BE2C (cell line): ENCODE measurements at places on chromosomes 1 and 21.
A peak's percentile ranks its signal among the peaks of the same experiment; 100 is the strongest.

DNA sequence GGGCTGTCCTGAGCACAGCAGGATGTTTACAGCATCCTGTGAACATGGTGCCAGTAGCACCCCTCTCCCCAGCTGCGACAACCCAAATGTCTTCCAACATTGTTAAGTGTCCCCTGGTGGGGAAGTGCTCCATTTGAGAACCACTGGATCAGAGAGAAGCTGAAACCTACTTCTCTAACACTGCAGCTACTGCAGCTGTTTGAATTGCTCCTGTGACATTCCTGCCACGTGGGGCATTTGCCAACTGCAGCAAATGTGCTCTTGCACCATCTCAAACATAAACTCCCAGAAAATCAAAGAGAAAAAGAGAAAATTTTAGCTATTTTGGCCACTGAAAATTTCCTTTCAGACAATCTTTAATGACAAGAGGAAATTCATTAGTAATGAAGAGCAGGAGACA is 11.0 kb downstream of the SLC2A5 start:
- no peak for DNase-seq

DNA sequence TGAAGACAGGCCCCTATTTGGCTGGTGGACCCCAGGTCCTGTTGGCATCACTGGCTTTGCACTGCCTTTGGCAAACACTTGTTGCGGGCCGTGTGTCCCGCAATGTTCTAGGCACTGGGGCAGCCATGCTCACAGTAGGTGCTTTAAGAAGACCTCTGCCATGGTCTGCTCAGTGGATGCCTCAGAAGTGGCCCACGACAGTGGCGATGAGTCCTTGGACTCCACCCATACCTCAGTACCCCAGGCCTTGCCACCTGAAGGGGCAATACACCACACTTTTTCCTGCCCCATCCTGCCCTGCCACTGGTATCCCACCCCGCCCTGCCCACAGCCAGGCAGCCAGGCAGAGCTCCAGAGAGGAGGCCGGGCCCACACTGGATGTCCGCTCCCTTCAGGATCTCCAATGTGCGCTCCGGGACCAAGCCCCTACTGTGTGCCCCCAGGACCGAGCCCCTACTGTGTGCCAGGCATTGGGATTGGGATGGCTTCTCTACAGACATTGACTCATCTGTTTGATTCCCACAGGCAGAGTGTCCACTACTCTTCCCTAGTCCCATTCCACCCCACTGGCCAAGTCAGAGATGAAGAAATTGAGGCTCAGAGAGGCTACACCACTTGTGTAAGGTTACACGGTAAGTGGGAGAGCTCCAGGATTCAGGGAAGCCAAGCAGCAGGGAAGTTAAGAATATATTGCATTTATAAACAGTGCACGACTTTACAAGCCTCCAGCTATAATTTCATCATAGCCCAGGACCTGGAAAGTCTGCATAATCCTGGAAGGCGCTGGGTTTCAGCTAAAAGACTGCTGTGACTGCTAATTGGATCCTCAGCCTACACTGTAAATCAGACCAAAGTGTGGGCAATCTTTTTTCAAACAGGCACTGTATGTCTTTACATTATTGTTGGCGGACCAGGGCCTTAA is 101.6 kb downstream of the DMRTB1 start:
- DNase-seq: no peak

DNA sequence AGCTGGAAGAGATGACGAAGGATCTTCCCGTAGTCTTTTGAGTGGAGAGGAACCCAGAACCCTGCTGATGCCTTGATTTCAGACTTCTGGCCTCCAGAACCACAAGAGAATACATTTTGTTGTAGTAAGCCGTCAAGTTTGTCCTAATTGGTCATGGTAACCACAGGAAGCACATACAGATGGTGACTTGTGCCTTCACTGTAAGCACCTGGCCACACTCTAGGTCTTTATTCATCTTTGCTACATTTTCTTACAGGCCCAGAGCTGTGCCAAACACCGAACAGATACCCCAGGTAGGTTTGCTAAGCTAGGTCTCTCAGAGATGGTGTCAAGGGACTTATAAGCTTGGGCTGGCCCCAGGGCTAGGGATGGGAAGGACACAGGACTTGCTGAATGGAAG is 4.8 kb downstream of the DHRS3 start:
- no peak for DNase-seq

DNA sequence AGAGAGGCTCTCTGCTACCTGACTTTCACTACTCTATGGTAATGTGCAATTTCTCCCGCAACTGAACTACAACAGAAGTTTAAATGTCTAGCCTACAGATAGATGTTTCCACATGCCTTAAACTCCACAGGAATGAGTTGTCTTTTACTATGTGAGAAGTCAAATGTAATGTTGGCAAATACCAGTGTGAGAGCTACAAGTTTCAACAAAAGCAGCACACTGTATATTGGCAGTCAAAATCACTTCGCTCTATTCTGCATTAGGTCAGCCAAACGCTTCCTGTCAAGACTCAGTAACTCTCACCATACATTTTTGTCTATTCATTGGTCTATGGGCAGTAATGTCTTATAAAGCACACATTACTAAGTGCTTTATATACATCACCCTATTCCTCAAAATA is 41.9 kb downstream of the LUZP1 start:
- no peak for DNase-seq

DNA sequence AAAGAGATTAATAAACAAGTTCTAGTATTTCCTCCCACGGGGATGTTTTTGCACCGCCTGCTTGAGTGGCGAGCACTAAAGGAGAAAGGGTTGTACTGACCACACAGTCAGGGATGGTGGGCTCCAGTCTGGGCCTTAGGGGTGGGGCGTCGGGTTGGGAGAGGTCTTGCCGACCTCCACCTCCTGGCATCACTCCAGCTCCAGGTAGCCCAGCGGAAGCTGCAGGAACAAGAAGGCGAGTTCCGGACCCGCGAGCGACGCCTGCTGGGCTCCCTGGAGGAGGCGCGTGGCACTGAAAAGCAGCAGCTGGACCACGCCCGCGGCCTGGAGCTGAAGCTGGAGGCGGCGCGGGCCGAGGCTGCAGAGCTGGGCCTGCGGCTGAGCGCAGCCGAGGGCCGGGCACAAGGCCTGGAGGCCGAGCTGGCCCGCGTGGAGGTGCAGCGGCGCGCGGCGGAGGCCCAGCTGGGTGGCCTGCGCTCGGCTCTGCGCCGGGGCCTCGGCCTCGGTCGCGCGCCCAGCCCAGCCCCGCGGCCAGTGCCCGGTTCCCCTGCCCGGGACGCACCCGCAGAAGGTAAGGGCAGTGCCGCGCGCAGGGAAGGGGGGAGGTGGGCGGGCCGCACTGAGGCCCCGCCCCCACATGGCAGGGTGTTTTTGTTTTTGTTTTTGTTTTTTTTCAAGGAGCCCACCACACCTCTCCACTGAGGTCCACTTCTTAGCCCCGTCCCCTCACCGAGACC is 19.7 kb downstream of the MFAP2 start:
- peak; percentile 84 for DNase-seq

GRCh38 chr1:217876896-217877295 is 245.8 kb downstream of the SPATA17 start:
- no peak for DNase-seq

DNA sequence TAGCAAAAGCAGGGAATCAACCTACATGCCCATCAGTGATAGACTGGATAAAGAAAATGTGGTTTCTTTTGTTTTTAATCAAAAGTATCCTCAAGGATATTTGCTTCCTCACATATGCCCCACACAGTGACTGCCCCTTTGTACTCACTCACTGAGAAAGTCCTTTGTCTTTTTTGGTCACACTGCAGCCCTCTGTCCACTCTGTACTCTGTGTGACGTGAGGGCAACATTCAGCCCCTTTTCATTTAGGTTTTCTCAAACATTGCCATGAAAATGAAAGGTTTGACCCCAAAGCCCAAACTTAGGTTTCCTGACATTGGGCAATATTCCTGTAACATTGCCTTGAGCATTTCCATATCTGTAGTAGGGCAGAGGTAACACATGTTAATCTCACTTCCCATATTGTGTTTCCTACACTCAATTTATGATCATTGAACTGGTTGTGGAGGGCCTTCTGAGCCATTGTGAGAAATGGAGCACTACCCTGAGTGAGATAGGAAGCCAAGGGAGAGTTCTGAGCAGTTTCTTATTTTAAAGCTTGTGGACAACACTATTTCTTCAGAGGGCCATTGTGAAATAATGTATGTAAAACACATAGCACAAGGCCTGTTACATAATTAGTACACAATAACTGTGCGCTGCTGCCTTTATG is 501.9 kb upstream of the C1orf87 start:
- no peak for DNase-seq

GRCh38 chr1:223331929-223332328 is 32.0 kb downstream of the SUSD4 start:
- DNase-seq: no peak

DNA sequence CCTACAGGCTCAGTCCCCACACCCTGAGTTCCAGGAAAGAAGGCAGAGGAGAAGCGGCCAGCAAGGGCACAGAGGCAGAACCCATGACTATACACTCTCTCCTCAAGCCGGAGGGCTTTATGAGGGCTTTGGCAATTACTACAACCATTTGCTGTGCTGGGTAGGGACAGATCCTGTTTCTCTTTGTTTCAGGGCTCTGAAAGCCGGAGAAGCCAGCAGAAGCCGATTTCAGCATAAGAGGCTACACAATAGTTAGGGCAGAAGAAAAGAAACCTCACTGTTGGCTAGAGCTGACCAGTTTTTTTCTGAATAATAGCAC is 13.9 kb downstream of the GPR3 start:
- no peak for DNase-seq

- no peak for DNase-seq
Observed at GRCh38 chr1:184940694-184941409, 33.5 kb downstream of the NIBAN1 start.

- DNase-seq: no peak
Observed at GRCh38 chr21:19461481-19462205, 1058.1 kb upstream of the TMPRSS15 start.

DNA sequence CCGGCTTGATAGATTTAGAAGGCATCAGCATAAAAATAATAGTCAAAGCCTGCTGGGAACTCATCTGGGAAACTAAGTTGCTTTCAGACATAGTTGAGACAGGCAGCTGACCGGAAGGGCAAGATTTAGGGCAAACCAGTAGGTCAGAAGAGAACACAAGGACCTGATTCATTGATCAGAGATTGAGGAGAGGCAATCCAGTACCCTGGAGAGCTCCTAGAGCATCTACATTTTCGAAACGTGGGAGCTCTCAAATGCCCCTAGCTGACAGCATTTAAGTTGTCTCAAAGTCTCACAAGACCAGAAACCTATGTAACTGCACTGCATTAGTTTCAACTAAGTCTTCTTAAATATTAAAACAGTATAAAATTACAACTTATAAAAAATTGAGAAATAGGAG is 22.9 kb upstream of the MTF2 start:
- no peak for DNase-seq

DNA sequence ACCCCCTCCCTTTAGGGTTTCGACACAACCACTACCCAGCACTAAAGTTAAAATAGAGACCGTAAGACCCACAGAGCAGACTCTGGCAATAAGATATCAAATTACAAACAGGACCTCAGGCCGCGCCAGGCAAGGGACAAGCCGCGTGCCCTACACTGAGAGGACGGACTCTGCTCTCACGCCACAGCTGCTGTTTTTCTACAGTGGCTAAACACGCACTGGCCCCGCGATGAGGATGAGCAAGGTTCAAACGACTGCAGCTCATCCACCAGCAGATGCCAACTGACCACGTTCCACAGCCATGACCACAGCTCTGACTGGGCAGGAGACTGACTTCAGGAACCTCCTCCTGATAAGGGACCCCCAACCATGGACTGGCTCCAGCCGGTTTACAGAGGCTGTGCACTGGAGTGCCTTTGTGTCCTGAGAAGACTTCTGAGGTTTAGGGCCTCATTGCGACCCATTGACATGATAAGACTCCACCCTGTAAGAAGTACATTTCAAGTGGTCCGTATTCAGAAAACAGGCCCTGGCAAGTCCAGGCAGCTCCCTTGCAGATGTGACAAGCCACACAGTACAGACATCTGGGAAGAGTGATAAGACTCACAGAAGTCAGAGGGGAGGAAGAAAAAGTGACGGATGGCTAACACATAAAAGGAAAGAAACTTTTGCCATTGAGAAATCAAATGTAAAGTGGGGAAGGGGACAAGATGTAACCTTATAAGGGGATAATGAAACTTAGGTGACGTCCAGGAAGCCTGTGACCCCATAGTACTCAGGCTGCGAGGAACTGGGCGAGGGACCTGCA is 1.5 kb upstream of the KRTAP10-6 start:
- DNase-seq: no peak

- no peak for DNase-seq
Observed at GRCh38 chr1:206832352-206832880, 33.0 kb upstream of the IL20 start.

- peak; percentile 100 for DNase-seq
Observed at GRCh38 chr1:1399187-1399871, at the start of gene CCNL2. TSS of gene CCNL2 (minus strand) at chr1:1399335. CDS start at chr1:1399306, 29 bp downstream.

DNA sequence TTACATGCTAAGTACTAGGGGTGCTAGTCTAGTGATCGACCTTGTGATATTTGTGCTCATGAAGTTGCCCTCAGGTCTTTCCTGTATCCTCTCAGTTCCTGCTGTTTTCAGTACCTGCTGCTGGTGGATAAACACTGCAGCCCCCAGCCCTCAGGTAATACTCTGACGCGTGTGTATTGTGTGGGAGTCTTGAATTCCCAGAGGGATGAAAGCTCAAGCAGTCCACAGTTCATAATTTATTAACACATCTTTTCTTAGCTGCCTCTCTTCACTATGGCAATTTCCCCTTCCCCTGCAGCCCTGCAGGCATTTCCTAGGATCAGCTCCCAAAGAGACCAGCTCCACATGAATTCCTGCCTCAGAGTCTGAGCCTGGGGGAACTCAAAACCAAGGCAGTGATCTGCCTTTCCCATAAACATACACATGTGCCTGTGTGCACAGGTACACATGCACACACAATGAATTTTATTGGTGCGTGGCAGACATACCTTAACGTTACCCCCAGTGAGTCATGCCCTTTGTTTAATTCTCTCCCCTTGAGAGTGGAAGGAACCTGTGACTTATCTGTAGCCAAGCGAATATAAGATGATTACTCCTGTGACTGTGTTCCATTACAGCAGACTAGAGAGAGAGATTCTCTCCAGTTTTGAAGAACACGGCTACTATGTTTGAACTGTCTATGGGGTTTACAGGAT is 14.1 kb upstream of the HMGCS2 start:
- DNase-seq: no peak

- no peak for DNase-seq
Observed at GRCh38 chr1:28640766-28641165, 2.1 kb downstream of the TAF12 start.

DNA sequence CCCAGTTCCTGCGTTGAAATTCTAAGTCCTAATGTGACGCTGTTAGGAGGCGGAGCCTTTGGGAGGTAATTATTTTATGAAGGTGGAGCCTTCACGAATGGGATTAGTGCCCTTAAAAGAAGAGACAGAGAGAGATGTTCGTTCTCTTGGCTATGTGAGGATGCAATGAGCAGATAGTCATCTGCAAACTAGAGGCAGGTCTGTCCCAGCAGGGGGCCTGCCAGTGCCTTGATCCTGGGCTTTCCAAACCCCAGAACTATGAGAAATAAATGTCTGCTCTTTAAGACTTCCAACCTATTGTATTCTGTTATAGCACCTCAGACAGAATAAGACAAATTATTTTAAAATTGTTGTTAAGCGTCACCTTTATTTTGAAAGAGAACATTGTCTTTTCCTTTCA is 123.1 kb upstream of the KCNJ6 start:
- DNase-seq: no peak

GRCh38 chr1:201593200-201593921 is 54.4 kb downstream of the NAV1 start:
- peak; percentile 78 for DNase-seq
